ENCODE measurements at places on chromosomes 7 and 10.

- no peak for DNase-seq
These were observed 79.2 kb downstream of the ELAPOR2 start for GRCh38 chr7:86980223-86980622.

DNA sequence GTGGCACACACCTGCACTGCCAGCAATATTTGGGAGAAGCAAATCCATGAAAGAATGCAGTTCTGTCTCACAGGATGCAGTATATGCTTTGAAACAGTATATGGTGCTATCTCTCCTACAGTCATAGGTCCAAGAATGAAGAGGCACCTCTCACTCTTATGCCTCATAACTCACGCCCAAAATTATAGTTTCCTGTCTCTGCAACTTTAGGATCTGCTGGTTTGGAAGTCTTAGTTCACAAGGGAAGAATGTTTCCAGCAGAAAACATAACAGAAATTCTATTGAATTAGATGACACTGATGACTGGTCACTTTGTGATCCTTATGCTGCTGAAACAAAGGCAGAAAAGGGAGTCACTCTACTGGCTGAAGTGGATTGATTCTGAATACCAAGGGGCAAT lies 5.7 kb downstream of the C10orf67 start:
- DNase-seq, result no peak

GRCh38 chr7:133858311-133858710 lies 268.8 kb upstream of the LRGUK start:
- no peak for DNase-seq

GRCh38 chr7:135803143-135803542 lies 54.5 kb upstream of the FAM180A start:
- no peak for DNase-seq

DNA sequence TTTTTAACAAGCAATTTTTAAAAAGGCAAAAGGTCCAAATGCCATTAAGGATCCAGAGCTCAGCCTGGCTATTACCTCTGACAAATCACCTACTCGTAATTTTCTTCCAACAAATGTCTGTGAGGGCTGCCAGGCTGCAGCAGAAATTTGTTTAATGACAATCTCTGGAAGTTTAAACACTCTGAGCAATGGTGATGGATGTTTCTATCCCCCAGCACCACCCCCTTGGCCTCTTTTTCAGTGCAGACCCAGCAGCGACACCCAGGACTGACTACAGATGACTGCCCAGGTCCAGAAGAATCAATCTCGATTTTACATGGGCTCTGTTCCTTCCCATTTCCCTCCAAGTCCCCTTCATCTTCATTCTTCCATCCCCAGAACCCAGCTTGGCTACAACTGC lies 201.4 kb upstream of the AOAH start:
- no peak for DNase-seq

DNA sequence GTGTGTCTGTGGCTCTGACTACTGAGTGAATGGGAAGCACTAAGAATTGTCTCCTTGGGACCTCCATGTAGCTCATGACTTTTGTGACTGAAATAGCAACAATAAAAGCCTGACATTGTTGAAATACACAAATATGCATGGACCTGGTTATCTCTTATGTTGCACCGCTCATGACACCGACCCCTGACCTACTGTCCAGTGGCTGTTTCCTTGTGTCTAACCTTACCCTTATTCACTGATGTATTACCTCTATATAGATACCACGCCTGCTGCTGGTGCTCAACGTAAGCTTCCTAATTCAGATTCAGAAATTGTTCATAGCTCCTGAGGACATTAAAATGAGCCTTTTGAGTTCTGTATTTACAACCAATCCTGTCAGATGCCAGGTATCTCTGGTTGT lies 243.4 kb upstream of the SEMA3C start:
- no peak for DNase-seq

Data from stimulated activated CD8-positive, alpha-beta memory T cell treated with anti-CD3 and anti-CD28 coated beads, Interleukin-15, amount 100 ng/mL, for 4 hours (primary cell).